ENCODE measurements at places on chromosomes 1 and 21.
A peak's percentile ranks its signal among the peaks of the same experiment; 100 is the strongest.

DNA sequence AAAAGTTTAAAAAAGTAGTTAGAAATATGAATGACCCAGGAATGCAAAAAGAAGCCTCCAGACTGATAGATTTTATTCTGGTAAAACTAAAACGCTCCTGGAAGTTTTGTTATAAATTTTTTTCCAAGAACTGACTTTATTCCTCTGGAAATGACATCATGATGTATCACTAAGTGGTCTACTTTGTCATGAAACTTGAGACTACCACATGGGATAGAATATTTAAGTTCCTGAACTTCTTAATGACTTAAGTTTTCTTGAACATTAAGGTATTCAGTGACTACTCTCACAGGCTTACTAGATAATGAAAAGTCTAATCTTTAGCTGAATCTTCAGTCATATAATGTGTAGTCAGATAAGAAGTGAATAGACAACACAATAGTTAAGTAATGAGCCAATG, 842.2 kb downstream of the USP25 start:
- DNase-seq: peak; percentile 84

- peak; percentile 89 for DNase-seq
Observed at GRCh38 chr1:163162381-163162914, 40.3 kb downstream of the RGS5 start.

DNA sequence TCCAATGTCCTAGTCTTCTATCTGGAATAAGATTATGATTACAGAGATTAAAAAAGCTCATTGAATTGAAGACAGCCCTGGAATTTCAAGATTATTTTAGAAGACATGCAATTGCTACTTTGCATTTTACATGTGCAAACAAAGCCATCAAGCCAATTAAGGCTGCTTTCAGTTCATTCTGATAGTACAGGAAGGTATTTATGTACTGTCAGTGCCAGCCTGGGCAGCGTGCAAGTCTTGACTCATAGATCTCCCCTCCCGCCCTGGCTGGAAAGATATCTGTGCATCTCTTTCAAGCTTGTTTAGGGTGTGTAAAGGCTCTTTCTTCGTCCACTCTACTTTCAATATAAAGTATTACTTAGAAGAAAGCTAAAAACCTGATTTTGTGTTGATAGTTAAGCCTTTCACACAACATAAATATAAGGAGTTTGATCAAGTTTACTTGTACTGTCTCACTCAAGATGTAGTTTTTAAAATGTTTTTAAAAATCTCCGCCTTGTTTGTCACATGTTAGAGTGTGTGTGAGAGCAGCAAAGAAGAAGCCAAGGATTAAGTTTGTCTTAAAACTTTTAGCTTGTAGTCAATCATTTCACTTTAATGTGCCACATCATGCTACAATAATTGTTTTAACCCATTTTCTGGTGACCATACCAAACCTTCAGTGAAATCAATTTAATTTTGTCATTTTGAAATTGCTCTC, 13.6 kb upstream of the LYPLAL1 start:
- DNase-seq: peak; percentile 40

GRCh38 chr1:79839882-79840281, 833.4 kb upstream of the ADGRL4 start:
- no peak for DNase-seq

- no peak for DNase-seq
Observed at GRCh38 chr1:228120857-228121489, 11.9 kb upstream of the MRPL55 start.

DNA sequence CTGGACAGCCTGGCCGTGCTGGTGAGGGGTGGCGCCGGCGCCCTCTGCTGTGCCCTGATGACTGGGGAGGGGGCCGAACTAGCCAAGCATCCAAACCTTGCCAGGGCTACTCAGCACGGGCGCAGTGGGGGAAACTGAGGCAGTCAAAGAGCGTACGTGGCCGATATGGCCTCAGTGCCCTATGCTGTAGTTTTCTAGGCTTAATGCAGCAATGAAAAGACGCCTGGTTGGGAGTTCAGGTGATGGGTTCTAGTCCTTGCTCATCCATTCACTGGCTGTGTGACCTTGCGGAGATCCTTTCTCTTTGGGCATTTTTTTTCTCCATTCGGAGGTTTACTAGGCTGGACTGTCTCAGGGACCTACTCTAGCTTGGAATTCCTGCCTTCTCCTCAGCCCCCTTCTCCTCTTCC, 822 bp downstream of the MTX1 start:
- no peak for DNase-seq

GRCh38 chr1:37866491-37866890, 7.1 kb upstream of the MTF1 start:
- DNase-seq: no peak

DNA sequence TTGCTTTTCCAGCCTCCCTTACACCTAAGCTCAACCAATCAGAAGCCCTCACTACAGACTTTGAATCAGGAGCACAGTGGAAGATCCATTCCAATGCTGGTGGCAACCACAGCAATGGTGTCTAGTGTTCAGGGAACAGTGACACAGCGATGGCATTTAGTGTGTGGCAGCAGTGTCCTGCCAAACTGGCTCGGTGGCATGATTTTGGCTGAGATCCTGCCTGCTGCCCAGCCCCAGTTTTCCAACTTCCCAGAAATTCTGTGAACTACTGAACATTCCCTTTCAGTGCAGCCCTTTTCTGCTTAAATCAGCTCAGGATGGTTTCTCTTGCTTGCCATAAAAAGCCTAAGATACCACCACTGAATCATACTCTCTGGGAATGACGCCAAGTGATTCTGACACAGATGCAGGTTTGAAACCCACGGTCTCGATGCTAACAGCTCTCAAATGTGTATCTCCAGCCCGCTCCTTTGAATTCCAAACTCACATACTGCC, 8.8 kb downstream of the ASAP3 start:
- peak; percentile 93 for DNase-seq

DNA sequence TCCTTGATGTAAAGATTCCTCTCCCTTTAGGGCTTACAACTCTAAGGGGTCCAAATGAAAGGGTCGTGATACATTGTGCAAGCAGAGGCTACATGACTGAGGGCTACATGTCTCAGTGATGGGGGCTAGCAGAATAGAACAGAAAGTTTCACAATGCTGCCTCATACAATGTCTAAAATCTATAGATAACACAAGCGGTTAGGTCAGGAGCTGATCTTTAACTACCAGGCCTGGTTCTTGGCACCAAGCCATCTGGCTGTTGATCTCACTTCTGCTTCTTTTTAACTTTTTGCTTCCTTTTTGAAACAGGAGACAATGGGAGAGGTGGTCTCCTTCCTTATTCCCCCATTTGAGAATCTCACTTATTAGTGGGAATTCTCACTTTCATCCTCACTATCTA, 710.2 kb downstream of the AMY1C start:
- no peak for DNase-seq

DNA sequence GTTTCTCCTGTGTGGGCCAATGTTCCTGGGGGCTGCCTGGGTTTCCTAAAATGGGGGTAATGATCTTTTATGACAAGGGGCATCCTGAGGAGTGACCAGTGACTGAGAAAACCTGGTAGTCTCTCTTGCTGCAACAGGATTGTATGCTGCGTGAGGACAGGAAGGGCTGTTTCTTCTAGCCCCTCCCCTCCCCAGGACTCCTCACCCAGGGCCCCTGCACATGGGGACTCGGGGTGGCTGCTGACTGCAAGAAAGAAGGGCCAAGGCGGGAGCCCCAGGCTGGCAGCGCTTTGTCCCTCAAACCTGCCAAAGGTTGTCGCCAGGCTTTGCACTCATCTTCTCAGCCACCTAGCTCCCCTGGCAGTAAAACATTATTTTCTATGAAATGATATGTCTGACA, 442.4 kb downstream of the CAMTA1 start:
- no peak for DNase-seq

DNA sequence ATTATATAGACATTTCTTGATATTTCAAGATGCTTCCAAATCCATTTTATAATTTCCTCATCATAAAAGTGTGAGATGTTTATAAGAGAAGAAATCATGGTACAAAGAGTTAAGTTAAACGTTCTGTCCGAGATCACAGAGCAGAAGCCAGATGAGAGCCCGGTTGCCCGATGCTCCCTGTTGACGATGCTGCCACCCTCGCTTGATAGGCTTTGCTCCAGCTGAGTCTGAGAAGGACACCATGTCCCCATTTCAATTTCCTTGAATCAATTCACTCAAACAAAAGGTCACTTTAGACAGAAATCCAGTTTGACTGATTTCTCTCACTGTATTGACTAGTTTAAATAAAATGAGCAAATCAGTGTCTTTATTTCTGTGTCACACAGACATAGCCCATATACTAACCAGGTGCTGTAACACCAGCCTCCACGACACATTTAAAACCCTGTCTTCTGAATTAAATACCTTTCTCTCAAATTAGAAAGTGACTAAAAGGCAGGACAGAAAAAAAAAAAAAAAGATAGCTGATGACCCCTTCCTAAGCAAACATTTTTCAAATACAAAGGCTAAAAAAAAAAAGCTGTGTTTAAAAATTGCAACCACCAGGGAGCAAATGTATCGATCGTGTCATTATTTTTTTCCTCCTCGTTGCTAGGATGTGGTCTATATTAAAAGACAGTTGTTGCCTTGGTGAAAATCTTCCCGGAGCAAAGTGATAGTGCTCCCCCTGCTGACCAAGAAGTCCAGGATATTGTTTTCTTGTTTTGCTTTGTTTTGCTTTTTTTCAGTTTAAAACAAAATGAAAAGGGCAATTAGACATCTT, 35.2 kb downstream of the DNASE2B start:
- peak; percentile 85 for DNase-seq

- DNase-seq: no peak
Observed at GRCh38 chr1:198878566-198878965, 239.7 kb downstream of the PTPRC start.

DNA sequence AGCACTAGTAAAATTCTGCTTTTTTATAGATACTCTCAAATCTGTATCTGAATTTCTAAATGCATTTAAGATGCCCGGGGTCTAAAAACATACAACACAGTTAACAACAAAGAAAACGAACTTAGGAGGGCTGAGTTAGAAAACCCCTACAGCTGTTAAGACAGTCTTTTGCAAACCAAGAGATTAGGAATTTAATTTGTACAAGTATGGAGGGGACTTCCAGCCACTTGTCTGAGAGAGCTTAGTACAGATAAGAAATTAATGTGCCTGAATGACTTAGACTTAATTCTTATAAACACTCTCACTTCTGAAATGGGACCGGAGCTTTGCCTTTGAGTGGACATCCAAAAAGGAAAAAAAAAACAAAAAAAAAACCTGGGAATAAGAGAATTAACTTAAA, 61.6 kb downstream of the SMYD3 start:
- no peak for DNase-seq

GRCh38 chr21:46252840-46253239, 24.3 kb upstream of the LSS start:
- DNase-seq: no peak

- DNase-seq: no peak
Observed at GRCh38 chr1:180136968-180137356, 17.7 kb upstream of the QSOX1 start.

All from fibroblast of lung (primary cell).